ENCODE measurements at places on chromosomes 4 and X. TPM values are rescaled to one million over a fixed set of nuclear protein-coding genes. Genes with fewer than 3 reads are reported as not detected.

DNA sequence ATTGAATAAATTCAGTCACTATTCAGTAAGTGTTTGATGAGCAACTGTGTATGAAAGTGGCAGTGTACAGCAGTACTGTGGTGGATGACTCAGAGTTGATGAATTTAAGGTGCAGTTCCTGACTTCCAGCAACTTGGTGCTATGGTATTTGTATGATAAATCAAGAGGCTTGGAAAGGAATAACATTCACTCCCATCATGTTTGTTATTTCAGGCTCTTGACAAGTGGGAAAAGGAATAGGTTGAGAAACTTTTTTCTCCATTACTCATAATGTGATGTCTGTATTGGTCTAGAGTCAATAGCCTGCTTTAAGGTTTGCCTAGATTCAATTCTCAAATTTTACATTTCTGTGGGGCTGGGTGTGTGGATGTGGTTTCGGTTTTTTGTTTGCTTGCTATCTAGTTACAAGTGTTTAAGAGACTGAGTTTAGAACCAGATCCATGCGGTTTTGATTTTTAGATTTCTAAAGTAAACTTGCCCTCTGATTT is 35.1 kb upstream of the CYP2U1 start:
- DNase-seq: no peak

DNA sequence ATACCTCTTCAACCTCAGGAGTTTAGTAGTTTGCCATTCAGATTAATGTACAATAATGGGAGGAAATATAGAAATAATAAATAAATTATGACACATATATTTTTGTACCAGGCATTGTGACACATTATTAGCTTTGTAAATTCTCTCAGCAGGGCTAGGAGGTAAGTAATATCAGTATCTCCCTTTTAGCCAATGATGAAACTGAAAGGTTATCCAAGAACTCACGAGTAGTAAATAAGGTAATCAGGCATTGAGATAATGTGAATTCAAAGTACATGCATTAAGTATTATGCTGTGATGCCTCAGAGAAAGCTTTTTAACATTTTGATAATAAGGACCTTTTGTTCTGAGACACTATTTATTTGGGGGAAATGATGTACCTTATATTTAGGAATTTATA is 5.3 kb upstream of the ARAP2 start:
- no peak for DNase-seq

DNA sequence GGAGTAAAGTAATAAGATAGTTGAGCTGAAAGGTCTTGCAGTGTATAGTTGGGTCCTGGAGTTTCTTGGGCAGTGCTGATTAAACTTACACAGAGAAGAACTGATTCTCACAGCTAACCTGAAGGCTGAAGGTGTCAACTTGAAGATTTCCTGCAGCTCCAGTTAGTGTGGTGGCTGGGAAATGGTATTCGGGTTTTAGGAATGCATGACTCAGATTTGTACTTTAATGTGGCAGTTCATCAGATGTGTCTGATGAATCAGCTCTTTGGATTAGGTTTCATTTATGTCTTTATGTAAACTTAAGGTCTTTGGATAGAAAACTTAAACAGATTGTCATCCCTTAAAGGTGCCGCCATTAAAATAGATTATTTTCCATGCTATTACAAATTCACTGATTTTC is 200.0 kb downstream of the IL1RAPL1 start:
- no peak for DNase-seq

DNA sequence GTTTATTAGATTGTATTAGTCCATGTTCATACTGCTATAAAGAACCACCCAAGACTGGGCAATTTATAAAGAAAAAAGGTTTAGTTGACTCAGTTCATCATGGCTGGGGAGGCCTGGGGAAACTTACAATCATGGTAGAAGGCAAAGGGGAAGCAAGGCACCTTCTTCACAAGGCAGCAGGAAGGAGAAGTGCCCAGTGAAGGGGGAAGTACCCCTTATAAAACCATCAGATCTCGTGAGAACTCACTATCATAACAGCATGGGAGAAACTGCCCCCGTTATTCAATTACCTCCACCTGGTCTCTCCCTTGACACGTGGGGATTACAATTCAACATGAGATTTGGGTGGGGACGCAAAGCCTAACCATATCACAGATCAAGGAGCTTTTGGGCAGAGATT is 8.1 kb upstream of the HSD17B13 start:
- DNase-seq: no peak

ADH1C gene
- polyA plus RNA-seq: 95.3 TPM

GRCh38 chr4:14867847-14868246 is 134.4 kb upstream of the CPEB2 start:
- no peak for DNase-seq

DNA sequence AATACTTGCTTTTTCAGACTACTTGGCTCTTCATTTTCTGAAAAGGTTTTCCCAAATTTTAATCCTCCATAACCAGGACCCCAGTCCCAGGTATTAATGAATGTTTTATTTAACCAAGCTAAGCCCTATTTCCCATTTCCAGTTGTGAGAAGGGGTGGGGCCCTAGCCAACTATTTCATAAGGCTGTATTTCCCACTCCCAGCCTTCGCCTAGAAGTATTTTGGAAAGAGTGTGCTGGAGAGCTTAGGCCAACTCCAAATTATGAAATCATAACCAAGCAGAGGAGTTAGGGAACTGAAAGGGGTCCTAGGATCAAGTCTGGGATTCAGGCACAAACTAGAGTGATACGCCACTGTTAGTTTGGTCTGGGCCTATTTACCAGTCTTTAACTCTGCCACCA is 148.4 kb upstream of the GPC4 start:
- DNase-seq: no peak

DNA sequence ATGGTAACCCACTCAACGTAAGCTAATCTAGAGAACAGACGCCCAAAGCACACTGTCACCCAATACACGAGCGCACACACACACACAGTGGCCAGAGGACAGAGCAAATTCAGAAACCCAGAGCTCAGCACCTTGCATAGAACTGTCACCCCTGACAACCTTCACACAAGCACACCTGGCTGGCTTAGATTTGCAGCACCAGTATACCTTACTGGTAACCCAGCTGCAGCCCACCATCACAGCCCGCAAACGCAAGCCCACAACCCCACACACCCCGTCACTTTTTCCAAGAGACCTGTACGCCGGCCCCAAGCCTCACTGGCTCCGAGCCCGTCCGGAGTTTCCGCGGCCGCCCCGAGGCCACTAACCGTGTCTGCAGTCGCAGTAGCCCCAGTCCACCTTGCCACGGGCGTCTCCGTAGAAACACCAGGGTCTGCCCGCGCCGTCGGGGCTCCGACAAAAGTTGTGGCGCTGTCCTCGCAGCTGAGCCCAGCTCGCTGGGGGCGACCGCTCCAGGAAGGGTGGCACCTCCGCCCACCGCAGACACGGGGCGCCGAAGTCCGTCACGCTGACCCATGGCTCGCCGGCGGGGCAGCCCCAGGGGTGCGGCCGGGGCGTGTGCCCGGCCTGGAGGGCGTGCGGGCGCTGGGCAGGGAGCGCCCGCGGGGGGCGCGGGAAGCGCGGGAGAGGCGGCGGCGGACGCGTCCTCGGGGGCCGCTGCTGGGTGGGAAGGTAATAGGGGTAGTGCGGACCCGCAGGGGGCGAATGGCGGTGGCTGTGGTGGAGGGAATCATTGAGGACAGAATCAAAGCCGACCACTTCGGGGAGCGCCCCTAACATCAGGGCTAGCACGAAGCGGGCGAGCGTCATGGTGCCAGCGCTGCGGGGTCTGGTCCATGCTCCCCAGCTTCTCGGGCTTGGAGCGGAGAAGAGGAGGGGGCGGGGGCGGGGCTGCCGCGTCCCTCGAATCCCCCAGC is 664 bp downstream of the PRSS12 start:
- no peak for DNase-seq

DNA sequence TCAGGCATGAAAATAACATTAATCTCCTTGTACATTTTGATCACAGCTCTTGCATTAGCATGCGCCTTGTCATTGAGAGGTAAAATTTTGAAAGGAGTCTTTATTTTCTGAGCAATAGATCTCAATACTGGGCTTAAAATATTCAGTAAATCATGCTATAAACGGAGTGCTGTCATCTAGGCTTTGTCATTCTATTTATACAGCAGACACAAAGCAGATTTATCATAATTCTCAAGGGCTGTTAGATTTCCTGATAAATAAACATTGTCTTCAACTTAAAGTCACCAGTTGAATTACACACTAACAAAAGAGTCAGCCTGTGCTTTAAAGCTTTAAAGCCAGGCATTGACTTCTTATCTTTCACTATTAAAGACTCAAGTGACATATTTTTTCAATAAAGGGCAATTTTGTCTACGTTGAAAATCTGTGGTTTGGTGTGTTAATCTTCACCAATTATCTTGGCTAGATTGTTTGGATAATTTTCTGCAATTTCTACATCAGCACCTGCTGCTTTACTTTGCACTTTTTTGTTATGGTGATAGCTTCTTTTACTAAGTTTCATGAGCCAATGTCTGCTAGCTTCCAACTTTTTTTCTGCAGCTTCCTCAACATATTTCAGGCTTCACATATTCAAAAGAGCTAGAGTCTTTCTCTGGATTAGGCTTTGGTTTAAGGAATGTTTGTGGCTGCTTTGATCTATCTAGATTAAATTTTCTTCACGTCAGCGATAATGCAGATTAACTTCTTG is 27.9 kb upstream of the UGT2B4 start:
- DNase-seq: no peak

DNA sequence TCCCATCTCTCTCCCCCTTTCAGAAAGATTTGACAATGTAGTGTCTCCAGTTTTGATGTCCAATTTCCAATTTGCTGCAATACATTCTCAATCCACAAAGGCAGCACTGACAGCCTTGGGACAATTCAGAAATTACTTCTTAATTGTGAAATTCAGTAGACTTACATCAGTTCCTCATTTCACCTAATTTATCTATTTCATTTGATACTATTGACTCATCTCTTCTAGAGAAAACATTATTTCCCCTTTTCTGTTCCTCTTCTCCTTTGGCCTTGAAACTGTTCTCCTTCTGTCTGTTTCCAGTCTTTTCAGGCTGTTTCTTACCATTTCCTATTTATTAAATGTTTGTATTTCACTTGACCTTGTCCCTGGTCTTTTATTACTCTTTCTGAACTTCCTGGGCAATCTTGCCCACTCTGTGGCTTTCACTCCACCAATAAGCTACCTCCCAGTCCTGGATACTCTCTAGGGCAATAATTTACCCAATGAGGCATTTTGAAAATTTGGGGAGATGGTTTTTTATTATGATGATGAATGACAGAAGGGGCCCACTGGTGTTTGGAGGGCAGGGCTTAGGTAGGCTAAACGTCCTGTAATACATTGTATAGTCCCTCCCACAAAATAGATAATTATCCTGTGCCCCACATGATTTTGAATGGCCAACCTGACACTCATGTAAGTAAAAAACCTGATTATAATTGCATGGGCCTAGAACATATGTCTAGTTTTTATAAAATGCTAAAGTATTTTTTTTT is 498.0 kb upstream of the BOD1L1 start:
- DNase-seq: no peak

GRCh38 chrX:79065696-79066095 is 78.8 kb upstream of the GPR174 start:
- DNase-seq: no peak

MAGEE2 gene
- polyA plus RNA-seq: 0.70 TPM

DNA sequence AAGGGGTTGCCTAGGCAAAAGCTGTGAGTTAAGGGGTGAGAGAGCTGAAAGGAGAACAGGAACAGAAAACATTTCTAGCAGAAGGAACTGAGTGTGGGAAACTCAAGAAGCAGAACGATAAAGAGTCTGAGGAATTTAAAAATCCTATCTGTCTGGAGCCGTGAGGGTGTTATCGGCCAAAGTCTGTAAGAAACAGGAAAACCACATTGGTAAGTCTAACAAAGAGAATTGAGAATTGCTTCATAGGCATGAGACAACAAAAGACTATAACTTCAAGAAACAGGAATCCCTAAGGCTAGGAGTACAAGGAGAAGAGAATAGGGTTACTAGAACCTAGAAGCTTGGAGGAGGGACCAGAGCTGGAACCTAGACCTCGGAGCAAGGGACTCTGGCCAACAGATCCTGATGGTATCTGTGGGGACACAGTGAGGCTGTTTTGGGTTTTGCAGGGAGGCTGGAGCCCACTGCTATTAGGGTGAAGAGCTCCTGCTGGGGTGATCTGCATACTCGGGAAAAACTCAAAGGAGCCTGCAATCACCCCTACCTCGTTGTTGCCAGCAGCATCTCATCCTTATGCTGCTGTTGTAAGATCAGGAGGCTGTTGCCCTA is 175.6 kb downstream of the FBXO8 start:
- DNase-seq: no peak

FRAS1 gene
- 72.9 TPM for polyA plus RNA-seq

DNA sequence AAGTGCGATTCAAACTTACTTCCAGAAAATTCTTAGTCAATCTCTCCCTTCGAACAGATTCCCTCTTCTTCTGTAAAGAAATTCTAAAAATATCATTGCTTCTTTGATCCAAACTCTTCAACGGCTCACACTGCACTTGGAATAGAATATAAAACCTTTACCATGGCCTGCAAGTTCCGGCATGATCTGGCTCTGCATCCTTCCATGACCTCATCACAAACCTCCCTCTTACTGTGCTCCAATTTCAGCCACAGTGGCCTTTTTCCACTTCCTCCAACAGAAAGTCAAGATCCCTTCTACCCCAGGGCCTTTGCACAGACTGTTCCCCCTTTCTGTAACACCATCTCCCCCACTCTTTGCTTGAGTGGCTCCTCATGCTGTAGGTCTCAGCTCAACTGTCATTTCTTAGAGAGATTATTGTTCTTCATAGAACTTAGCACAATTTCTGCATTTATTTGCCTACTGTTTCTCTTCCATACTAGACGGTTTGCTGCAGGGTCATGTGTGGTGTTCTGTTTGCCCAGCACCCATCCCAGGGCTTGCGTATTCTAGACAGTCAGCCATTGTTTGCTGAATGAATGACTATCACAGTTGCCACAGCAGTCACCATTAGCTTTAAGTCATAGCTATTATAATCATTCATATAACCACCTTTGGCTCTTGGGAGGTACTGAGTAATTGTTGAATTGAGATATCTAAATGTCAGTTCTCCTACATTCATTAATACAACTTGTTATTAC is 1.9 kb upstream of the STOX2 start:
- no peak for DNase-seq

GRCh38 chrX:42456176-42456700 is 321.7 kb downstream of the PPP1R2C start:
- no peak for DNase-seq

TBX22 gene
- polyA plus RNA-seq: 2.9 TPM

- no peak for DNase-seq
Measured at GRCh38 chr4:80446664-80447063, 111.1 kb downstream of the CFAP299 start.

DNA sequence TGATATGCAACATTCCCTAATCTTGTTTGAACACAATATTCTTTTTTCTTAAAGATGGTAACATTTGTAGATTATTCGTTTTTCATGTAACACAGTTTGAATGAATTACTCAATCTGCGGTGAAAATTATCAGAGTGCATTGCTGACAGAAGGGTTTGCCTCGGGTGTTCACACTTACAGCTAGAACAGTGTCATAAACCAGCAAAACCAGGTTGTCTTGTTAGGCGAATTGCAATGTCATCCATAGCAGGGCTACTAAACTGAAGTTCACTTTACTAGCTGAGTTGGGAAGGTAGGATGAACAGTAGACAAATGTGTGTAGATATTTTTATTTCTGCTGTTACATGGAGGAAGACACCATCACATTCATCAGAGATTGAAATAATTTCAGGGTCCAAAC is 98.9 kb downstream of the SLC39A8 start:
- no peak for DNase-seq

- DNase-seq: no peak
Measured at GRCh38 chr4:28788929-28789490, 1928.4 kb downstream of the STIM2 start.

All from right renal pelvis (tissue), 4 donors.